CD4-positive, alpha-beta memory T cell (primary cell): ENCODE measurements at places on chromosomes 2 and 18. TPM values are rescaled to one million over a fixed set of nuclear protein-coding genes. Genes with fewer than 3 reads are reported as not detected.

Gene HOXD8
- polyA plus RNA-seq = not detected

GRCh38 chr2:71822463-71822862 lies 325.2 kb downstream of the CYP26B1 start:
- DNase-seq = no peak

Gene CFC1
- polyA plus RNA-seq = not detected

GRCh38 chr18:31983976-31984375 lies 34.6 kb upstream of the RNF125 start:
- no peak for DNase-seq

DNA sequence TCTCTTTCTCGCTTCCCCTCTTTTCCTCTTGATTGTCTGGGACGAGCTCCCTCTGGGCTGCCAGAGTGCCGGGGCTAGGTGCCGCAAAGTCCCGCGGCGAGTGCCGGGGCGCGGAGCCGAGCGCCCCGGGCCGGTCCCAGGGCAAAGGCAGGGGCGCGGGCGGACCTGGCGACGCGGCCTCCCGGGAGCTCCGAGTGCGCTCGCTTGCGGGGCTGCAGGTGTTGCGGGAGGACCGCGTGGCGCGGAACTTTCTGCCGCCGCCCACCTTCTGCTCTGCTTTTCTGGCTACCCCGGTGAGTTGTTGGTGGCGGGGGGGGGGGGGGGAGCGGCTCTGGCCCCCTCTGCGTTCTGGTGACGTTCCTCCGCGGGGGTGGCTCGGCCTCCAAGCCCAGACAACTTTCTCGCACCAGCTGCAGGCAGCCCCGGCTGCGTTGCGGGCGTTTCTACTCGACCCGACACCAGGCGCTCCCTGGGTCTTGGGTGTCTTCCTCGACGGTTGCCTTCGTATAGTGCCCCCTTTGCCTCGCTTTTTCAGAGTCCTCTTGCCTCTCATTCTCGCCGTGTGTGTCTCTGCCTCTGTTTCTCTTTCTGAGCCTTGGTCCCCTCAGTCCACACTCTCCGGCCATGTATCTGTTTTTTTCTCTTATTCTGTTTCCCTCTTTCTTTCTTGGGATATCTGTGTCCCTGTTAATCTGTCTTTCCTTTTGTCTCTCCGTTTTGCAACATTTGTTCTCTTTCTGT lies 759 bp downstream of the GALNT13 start:
- DNase-seq = no peak

GRCh38 chr2:10039658-10040410 lies 3.5 kb upstream of the KLF11 start:
- DNase-seq = no peak
